ENCODE measurements at places on chromosomes 7 and 10.

- no peak for DNase-seq
These were observed 116.9 kb downstream of the EVX1 start for GRCh38 chr7:27359181-27360125.

DNA sequence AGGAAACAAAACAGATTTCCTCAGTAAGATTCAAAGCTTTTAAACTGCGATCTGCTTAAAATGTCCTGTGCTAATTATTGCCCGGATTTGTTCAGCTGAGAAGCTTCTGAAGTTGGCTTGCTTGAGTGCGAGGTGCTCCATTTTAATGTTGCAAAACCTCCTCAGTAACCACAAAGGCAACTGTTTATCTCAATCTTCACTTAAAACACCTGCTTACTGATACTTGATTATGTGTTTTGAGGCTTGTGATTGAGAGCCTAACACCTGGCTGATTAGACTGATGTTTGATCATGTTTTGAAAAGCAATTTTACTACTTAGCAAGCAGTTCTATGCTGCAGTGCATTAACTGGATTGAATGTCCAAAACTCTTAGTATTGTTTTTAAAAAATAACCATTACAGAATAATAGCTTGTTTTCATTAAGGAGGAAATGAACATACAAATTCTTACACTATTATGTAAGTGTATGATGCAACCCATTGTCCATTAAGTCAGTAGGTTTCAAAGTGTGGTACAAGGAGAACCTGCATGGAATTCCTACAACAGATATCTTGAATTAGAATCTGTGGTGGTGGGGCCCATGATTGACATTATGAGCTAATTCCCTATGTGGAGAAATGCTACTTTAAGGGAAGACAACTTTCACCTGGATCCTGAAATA is 96.9 kb upstream of the FAM180A start:
- DNase-seq = no peak

DNA sequence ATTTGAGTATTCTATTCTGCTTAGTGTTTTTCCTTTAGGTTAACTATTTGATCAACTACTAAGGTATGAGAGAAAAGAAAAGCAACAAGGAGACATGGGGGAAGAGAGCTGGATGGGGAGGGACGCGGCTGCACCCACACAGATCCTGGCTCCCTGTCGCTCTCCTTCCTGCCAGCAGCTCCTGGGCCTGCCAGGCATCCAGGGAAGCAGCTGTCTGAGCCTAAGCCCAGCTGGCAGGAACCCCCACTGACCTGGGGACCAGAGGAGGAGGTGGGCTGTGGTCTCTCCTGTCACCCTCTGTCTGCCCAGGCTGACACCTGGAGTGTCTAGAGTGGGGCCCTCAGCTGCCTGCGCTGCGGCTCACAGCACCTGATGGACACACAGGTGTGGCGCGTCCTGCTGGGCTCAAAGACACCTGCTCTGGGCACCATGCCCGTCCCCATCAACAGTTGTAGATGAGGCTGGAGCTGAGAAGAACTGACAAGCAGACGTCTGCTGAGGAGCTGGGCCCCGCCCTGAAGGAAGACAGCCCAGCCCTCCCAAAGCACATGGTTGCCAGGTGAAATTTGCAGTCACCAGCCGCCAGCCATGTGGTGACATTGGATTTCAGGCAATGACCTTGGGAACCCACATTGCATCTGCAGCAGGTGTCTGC is 207.9 kb downstream of the PLXNA4 start:
- no peak for DNase-seq

DNA sequence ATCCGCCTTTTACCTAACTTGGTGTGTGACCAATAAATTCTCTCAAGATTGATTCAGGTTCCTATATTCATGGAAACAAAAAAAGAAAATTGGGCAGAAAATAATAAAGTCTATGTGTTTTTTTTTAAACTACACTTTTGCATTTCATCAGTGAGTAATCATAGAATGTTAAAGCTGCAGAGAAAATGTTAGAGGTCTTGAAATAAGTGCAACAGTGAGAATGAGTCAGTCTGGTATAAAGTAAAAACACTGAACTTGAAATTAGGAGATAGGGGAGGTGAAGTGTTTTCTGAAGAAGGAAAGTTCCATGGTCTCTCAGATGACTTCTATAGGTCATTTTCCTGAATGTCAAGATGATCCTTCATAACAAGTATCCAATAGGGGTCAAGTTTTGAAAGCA is 202.6 kb upstream of the NRP1 start:
- DNase-seq = no peak

GRCh38 chr7:111168182-111168581 is 77.3 kb downstream of the LRRN3 start:
- DNase-seq = no peak
